GM12891 (cell line): ENCODE measurements at places on chromosomes 2 and 18.

- no peak for DNase-seq
Measured at GRCh38 chr2:235098269-235098668, 146.5 kb downstream of the SH3BP4 start.

DNA sequence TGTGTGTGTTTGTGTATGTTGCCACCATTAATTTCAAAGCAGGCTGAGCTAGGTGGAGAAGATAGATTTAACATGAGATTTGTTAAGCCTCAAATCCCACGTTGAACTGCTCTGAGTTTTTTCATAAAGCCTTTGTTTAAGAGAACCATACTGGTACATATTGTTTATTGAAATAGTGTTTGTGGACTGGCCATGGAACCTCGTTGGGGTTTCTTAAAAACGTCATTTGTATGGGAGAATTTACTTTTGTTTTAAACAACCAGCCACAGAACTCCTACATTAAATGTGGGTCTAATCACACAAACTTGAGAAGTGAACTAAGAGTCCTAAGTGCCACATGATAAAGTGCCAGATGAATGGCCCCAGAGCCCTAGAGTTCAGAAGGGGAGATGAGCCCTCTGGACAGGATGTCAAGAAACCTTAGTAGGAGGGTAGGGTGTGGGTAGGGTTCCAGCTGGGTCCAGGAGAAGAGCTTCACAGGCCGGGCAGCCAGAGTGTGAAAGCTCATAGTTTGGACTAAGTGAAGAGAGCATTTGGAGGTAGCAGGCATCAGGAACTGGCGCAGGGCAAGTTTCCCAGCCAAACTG lies 120.6 kb upstream of the EML6 start:
- no peak for DNase-seq

DNA sequence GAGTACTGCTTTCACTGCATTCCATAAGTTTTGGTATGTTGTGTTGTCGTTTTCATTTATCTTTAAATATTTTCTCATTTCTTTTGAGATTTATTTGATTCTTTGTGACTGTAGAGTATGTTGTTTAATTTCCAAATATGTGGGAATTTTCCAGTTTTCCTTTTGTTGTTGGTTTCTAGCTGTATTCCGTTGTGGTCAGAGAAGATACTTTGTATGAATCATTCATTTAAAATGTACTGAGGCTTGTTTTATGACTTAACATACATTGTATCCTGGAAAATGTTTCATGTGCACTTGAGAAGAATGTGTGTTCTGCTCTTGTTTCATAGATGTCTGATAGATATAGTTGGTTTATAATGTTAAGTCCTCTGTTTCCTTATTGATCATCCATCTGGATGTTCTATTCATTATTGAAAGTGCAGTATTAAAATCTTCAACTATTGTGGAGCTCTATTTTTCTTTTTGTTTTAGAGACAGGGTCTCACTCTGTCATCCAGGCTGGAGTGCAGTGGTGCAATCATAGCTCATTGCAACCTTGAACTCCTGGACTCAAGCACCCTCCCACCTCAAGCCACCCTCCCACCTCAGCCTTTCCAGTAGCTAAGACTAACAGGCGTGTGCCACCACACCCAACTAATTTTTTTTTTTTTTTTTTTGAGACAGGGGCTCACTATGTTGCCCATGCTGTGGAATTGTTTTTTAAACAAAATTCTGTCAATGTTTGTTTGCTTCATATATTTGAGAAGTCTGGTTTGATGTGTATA lies 96.8 kb downstream of the TAF4B start:
- no peak for DNase-seq

DNA sequence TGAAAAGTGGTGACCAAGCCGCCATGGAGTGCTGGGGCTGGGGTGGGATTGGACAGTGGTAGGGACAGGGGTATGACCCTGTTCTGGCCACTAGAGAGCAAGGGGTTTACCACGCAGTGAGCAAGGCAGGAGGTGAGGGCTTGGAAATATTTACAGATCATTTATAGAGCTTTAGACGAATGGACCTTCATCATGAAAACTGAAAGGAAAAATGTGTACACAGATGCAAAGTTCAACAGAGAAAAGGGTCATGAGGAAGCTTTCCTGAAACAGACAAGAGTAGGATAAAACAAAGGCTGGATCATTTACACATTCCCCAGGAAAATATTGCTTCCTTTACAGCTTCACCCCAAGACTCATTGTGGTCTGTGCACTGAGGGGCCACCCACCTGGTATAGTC lies 130.5 kb upstream of the SMAD2 start:
- no peak for DNase-seq

- no peak for DNase-seq
Measured at GRCh38 chr2:206257861-206258260, 16.6 kb upstream of the ZDBF2 start.

GRCh38 chr2:84897773-84898172 lies 7.7 kb upstream of the TMSB10 start:
- no peak for DNase-seq

DNA sequence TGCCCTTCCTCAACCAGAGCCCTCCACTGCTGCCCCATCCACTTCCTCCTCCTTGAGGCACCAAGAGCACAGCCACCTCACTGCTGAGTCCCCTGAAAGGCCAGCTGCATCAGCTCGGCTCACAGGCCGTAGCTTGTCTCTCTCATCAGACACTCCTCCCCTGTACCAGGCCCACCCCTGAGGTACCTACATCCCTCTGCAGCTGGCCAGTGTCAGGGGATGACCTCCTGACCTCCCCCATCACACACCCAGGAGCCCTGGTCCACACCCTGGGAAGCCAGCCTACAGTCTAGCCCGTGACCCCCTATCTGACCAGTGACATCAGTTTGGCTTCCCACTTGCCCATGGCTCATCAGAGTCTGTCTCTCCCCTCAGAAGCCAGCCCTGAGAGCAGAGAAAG lies 205.6 kb downstream of the TNS1 start:
- no peak for DNase-seq

DNA sequence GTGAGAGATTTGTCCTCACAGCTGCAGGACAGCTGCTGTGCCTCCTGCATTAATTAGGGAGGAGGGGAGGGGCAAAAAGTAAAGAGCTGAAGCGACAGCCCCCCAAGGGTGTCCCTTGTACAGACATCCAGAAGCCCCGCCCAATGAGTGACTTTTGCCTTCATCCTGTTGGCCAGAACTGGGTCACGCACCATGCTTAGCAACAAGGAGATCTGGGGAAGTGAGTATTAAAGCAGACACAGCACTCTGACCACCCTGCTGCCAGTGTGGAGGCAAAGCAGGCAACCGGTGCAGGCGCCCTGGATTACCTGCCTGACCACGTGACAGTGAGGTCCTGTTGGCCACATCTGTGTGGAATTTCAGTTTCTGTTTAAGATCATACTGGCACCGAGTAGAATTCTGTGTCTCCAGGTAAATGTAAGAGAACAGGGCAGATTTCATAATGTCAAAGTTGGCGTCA lies 21.5 kb upstream of the BIN1 start:
- peak; percentile 60 for DNase-seq

DNA sequence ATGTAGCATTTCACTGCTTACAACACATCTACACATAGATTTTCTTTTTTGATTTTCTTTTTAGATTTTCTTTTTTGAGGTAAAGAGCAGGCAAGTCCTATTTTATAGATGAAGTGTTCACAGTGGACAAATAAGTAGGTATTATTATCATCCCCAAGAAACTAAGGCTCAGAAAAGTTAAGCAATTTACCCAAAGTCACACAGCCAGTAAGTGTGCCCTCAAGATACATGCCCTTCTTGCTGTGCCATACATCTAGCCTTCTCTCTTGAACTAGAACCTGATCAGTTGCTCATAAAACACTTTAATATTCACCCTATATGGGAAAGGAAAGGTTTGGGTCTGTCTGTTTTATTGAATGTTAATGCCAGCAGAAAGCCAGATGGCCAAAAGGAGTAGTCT lies 50.3 kb downstream of the DAPL1 start:
- no peak for DNase-seq

DNA sequence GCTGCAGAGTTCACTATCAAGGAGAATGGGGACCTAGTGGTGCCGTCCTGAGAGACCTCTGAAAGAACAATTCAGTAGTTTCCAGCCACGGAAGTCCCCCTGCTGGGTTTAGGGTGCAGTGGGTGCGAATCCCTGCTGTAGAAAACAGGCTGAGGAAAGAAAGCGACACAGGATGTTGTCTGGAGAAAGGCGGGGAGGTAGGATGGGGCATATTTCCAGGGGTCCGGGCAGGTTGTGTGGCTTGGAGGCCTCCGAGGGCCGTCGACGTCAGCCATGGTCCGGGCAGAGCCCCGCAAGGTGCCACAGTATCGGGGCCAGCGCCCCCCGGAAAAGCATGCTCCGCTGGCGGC lies 807 bp upstream of the CREB1 start:
- peak; percentile 10 for DNase-seq

GRCh38 chr18:25686960-25687500 lies 335.1 kb upstream of the ZNF521 start:
- DNase-seq, result no peak

GRCh38 chr2:203191961-203192360 lies 46.9 kb upstream of the CYP20A1 start:
- no peak for DNase-seq

- DNase-seq, result no peak
Measured at GRCh38 chr2:201961401-201961800, 72.3 kb upstream of the FZD7 start.

DNA sequence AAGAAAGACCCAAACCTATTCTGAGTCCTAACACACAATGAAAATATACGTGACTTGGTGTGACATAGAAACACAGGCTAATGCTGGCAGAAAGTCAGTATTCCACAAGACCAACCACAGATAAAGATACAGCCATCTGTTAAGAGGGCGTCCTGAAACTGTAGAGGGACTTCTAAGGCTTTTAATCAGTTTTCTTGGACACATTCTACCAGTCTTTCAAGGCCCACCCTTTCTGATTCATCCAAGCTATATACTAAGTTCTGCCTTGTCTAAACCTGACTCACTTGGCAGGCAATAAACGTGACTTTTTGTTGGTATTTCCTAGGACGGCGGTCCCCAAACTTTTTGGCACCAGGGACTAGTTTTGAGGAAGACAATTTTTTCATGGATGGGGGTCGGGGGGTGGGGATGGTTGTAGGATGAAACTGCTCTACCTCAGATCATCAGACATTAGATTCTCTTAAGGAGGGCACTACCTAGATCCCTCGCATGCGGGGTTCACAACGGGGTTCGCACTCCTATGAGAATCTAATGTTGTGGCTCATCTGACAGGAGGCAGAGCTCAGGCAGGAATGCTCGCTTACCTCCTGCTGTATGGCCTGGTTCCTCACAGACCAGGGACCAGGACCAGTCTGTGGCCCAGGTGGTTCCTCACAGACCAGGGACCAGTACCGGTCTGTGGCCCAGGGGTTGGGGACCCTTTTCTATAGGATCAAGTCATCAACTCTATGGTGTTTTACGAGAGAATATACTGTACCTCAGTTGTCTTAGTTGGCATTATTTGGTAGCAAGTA lies 61.4 kb downstream of the SP3 start:
- no peak for DNase-seq

DNA sequence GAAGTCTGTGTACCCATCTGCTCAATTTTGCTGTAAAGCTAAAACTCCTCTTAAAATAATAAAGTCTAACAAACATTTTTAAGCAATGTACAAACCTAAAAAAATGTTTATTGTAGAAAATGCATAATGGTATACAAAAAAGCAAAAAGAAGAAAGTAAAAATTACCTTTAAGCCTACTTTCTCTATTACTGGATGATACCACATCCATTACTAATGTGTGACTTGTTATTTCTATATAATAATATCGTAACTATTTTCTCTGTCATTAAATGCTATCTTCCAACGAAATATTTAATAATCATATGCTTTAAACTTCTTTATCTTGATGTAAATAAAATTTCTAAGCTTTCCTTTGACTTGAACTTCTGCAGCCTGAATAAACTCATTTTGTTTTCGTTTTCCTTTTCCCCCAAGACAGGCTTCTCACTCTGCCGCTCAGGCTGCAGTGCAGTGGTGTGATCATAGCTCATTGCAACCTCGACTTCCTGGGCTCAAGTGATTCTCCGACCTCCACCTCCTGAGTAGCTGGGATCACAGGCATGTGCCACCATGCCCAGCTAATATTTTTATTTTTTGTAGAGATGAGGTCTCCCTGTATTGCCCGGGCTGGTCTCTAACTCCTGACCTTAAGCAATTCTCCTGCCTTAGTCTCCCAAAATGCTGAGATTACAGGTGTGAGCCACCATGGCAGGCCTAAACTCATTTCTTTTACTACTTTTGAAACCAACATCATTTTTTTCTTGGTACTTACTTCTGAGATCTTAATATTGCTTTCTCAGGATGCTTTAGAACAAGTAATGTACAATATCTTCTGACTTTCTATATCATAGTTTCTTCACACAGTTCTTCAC lies 18.1 kb upstream of the DNAH7 start:
- no peak for DNase-seq

GRCh38 chr2:132430895-132431294 lies 14.3 kb downstream of the GPR39 start:
- no peak for DNase-seq

- DNase-seq, result no peak
Measured at GRCh38 chr2:230097841-230098240, 29.1 kb upstream of the SLC16A14 start.

- no peak for DNase-seq
Measured at GRCh38 chr18:55345103-55345950, 242.7 kb downstream of the TCF4 start.

DNA sequence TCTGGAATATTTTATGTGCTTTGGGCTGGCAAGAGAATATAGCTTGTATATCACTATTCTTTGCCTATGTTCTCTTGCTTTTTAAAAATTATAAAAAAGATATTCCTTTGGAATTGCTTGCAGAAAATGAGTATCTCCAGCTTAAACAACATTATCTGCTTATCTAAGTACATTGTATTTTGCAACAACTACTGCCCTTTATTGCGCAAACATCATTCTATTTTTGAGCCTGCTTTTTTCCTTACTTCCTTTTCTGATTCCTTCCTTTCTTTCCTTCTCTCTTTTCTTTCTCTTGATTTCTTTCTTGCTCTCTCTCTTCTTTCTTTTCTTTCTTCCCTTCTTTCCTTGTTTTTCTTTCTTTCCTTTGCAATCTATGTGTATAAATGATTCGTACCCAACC lies 74.0 kb downstream of the UNC80 start:
- DNase-seq, result no peak

DNA sequence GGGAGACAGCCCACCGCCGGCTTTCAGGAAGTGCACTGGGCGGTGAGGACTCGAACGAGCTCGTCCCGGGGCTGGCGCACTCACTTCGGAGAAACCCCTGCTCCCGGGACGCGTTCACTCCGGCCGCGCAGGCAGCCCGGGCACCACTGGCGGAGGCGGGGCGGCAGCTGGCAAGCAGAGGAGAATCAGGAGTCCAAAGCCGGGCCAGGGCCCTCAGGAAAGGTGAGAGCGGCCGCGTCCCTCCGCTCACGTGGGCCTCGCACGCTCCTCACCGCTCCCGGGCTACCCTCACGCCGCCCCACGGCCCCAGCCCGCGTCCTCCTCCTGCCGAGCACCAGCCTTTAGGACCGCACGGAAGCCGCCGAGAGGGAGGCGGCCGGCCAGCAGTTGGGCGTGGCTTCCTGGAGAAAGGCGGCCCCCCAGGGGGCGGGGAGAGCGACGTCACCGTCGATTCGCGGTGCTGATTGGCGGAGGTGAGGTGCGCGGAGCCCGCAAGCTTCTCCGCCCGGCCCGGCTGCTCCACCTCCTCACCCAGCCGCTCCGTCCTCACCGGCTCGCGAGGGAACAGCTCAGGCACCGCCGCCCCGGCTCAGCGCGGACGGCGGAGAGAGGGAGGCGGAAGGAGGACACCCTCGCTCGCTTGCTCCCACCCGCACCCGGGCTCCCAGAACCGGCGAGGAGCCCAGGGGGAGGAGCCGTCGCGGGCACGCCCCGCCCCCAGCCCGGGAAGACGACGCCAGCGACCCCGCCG lies at the start of gene ZCCHC2:
ZCCHC2 (plus strand) TSS at position 522 of the 751 bp plus-strand sequence. CDS start 400 bp downstream, outside the sequence.
- peak; percentile 77 for DNase-seq

GRCh38 chr18:14945984-14946383 lies 198.0 kb downstream of the ANKRD30B start:
- no peak for DNase-seq

GRCh38 chr18:68456985-68457384 lies 257.9 kb downstream of the TMX3 start:
- DNase-seq, result no peak
